B cell (primary cell): ENCODE measurements at places on chromosomes 12 and 14.
A peak's percentile ranks its signal among the peaks of the same experiment; 100 is the strongest.

- no peaks in the 10 kb centered on the region for H3K27me3 ChIP-seq
- DNase-seq, result peak; percentile 95
- peaks cover under 1% of the 10 kb centered on the region for H3K36me3 ChIP-seq
- H3K27ac ChIP-seq, result peak within 1 kb of the TSS; percentile 96
- peak within 1 kb of the TSS; percentile 72 for H3K4me3 ChIP-seq
- H3K4me1 ChIP-seq, result peaks cover 12% of the 10 kb centered on the region
Measured at GRCh38 chr12:102061560-102062418, at the start of gene WASHC3. TSS of gene WASHC3 (minus strand) at chr12:102061991. CDS start at chr12:102061962, 29 bp downstream.

DNA sequence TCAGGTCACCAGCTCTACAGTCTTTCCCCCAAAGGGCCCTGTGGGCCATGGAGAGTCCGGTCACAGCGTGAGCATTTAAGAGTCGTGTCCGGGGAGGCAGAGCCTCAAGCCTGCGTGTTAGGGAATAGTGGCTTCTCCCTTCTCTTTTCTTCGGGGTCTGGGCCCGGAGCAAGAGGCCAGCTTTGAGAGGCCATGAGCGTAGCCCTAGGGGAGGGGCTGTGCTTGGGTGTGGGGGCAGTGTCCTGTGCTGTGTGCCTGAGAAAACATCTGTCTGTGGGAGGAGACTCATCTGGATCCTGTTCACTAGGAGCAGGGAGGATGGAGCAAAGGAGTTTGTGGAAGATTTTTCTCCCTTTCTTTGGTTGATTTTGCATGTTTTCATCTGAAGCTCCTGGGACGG is 5.3 kb downstream of the LRP1-AS start:
- no peak for DNase-seq
- no peak overlapping the region for H3K27ac ChIP-seq
- H3K36me3 ChIP-seq, result no peaks in the 10 kb centered on the region
- no peak overlapping the region for H3K4me3 ChIP-seq
- H3K27me3 ChIP-seq, result no peaks in the 10 kb centered on the region
- no peaks in the 10 kb centered on the region for H3K4me1 ChIP-seq

- no peak for DNase-seq
- no peak overlapping the region for H3K27ac ChIP-seq
- H3K27me3 ChIP-seq, result no peaks in the 10 kb centered on the region
Measured at GRCh38 chr14:83251402-83251801, 1717.7 kb upstream of the SEL1L start.

DNA sequence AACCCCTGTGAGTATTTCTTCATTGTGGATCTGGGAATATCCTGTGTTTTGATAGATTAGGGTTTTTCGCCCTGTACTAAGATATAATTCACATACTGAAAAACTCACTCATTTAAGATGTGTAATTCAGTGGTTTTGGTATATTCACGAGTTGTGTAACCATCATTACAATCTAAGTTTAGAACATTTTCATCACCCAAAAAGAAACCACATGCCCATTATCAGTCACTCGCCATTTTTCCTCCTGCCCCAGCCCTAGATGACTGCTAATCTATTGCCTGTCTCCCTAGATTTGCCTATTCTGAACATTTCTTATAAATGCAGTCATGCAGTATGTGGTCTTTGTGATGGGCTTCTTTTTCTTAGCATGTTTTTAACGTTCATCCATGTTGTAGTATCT is 67.9 kb upstream of the ATF1 start:
- H3K4me3 ChIP-seq, result no peak overlapping the region
- H3K27ac ChIP-seq, result no peak overlapping the region
- no peak for DNase-seq
- H3K36me3 ChIP-seq, result peaks cover 10% of the 10 kb centered on the region

GRCh38 chr12:126847005-126847629 is 1419.9 kb upstream of the TMEM132C start:
- no peaks in the 10 kb centered on the region for H3K4me1 ChIP-seq
- no peak for DNase-seq
- H3K4me3 ChIP-seq, result no peak overlapping the region
- H3K27me3 ChIP-seq, result no peaks in the 10 kb centered on the region
- no peaks in the 10 kb centered on the region for H3K36me3 ChIP-seq

DNA sequence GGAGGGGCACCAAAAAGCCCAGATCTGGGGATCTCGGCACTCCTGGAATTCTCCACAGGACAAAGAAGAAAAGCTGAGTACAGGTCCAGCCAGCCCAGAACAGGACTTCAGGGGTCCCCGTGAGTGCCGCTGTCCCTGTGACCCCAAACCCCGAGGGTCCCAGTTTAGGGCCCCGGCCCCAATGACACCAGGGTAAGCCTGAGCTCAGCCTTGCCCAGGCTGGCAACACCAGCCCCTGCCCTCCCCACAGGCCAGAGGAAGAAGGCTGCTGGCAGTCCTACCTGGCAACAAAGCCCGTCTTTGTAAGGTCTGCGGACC is 1.8 kb downstream of the CDK2AP1 start:
- peak overlapping the region; percentile 34 for H3K4me3 ChIP-seq
- peaks cover 31% of the 10 kb centered on the region for H3K4me1 ChIP-seq
- no peaks in the 10 kb centered on the region for H3K36me3 ChIP-seq
- no peak overlapping the region for H3K27ac ChIP-seq
- peaks cover 6% of the 10 kb centered on the region for H3K27me3 ChIP-seq

DNA sequence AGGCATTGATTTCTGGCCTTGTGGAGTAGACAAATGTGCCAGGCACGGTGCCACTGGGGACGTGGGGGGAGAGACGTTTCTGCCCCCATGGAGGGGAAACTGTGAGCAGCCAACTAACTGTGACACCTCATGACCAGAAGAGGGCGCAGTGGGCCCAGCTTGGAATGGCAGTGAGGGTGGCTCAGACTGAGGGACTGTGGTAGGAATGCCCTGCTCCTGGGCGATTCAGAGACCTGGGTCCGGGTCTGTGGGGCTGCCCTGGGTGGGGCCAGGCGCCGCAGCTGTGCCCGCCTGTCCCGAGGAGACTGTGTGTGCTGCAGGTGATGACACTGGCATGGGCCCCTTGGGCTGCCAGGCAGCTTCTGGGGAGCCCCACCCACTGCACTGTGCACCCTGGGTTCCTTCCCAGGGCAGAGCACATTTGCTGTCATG is 60.6 kb downstream of the SLC25A47 start:
- H3K4me3 ChIP-seq, result no peak overlapping the region
- DNase-seq, result peak; percentile 71
- no peak overlapping the region for H3K27ac ChIP-seq
- H3K36me3 ChIP-seq, result peaks cover 3% of the 10 kb centered on the region
- peaks cover 2% of the 10 kb centered on the region for H3K4me1 ChIP-seq

GRCh38 chr12:104505095-104505818 is 48.5 kb downstream of the CHST11 start:
- DNase-seq, result peak; percentile 53
- no peak overlapping the region for H3K27ac ChIP-seq
- no peaks in the 10 kb centered on the region for H3K27me3 ChIP-seq

GRCh38 chr12:12350868-12351463 is 924 bp upstream of the MANSC1 start:
- no peak overlapping the region for H3K4me3 ChIP-seq
- no peaks in the 10 kb centered on the region for H3K27me3 ChIP-seq
- DNase-seq, result no peak

DNA sequence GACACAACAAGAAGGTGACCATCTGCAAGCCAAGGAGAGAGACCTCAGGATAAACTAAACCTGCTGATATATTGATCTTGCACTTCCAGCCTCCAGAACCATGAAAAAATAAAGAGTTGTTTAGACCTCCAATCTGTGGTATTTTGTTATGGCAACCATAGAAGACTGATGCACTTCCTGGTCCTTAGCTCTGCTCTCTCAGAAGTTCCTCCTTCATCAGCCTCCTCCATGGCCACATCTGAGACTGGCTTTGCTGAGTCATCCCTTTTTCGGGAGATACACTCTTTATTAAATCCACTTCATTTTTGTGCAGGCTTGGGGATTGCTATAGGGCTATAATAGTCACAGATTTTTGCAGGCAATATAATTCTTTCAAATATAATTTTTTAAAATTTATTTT is 89.6 kb upstream of the ATF7IP start:
- H3K27ac ChIP-seq, result peak overlapping the region; percentile 5
- H3K4me3 ChIP-seq, result no peak overlapping the region
- peaks cover 75% of the 10 kb centered on the region for H3K4me1 ChIP-seq
- H3K36me3 ChIP-seq, result no peaks in the 10 kb centered on the region

- peak; percentile 26 for DNase-seq
- no peak overlapping the region for H3K4me3 ChIP-seq
- no peaks in the 10 kb centered on the region for H3K27me3 ChIP-seq
- no peaks in the 10 kb centered on the region for H3K36me3 ChIP-seq
- no peak overlapping the region for H3K27ac ChIP-seq
Measured at GRCh38 chr12:12008931-12009611, 61.7 kb upstream of the BCL2L14 start.

DNA sequence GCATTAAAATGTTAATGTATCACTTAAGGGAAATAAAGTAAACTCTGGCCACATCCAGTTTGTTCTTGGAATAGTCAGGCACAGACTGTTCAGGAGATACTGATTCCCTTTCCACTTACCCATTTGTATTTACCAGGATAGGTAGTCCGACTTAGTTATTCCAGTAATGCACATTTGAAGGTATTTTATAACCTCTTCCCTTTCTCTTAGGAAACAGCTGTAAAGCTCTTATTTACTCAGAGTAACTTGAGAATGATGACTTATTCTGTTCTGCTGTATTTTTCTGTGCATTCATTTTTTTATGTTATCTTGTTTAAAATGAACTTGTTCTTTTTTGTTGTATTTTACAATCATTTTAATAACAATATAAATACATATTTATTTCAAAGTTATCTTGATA is 78.0 kb downstream of the METTL25 start:
- H3K4me3 ChIP-seq, result no peak overlapping the region
- no peak overlapping the region for H3K27ac ChIP-seq

DNA sequence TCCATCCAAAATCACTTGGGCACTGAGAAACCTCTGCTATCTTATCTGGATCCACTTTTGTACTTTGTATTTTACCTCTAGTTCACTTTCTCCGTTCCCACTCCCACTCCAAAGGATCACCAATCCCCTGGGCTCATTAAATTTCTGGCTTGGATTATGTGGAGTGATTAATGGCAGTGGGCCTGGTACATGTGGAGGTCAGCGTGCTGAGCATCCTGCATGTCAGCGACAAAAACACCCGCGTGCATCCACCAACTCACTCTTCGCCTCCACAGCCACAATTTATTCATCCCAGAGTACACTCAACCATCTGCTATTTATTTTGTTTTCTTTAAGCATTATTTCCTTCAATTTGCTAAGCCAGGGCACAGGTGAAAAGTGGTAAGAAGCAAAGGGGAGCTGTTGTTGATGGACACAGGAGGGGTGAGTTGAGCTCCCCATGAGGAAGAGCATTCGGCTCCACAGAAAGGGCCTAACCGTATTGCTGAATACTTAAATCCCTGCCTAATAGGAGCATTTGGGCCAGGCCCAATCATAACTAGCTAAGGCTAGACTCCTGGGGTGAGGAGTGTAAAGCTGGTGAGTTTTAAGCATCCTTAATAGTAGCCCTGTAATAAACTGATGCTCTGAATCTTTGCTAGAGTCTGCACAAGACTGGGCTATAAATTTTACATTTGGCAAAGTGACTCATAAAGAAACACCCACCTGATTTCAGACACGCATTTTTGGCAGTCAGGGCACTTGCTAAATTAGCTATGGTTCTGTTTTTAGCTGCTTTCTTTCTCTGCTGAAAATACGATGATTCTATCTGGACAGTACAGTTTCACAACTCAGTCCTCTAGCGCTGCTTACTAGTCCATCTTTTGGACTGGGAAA is 137.8 kb downstream of the SLC25A21 start:
- H3K27me3 ChIP-seq, result no peaks in the 10 kb centered on the region
- no peaks in the 10 kb centered on the region for H3K4me1 ChIP-seq
- no peak overlapping the region for H3K27ac ChIP-seq

DNA sequence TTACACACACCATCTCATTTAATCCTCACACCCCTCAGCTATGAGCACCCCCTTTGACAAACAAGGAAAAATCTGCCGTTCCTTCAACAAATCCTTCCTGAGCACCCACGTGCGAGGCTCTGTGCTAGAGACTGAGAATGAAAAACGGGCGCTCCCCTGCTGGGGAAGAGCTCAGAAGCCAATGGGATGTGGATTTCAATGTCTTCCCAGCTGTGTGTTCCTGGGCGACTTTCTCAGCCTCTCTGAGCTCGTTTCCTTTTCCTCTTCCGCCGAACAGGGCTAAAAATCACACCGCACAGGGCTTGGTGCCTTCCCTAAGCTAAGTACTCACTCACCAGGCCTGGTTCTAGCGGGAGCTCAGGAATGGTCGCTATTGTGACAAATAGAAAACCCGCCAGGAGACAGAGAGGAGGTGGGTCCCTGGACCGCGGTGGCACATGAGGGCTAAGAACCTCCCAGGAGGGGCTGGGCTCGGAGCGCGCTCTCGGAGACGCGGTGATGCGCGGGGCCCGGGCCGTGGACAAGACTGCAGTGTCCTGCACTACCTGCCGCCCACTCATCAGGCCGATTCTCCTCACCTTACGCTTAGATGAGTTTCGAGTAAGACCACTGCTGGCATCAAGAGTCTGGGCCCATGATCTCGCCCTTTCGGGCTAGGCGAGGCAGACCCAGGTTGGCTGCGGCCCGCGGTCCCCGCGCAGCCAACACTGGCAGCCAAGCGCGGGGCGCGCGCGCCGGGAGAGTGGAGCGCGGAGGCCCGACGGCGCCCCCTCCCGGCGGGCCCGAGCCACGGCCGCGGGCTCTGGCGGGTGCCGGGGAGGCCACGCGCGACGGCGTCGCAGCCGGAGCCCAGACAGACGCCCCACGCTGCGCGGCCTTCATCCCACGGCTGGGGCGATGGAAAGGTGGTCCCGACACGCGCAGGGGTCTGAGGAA is 17.0 kb downstream of the ZDHHC22 start:
- H3K36me3 ChIP-seq, result no peaks in the 10 kb centered on the region
- H3K27me3 ChIP-seq, result no peaks in the 10 kb centered on the region
- H3K4me1 ChIP-seq, result peaks cover 54% of the 10 kb centered on the region
- peak overlapping the region; percentile 73 for H3K4me3 ChIP-seq
- peak overlapping the region; percentile 93 for H3K27ac ChIP-seq
- DNase-seq, result peak; percentile 89

GRCh38 chr12:101551362-101552114 is 43.2 kb upstream of the MYBPC1 start:
- DNase-seq, result no peak
- H3K36me3 ChIP-seq, result no peaks in the 10 kb centered on the region
- peaks cover 4% of the 10 kb centered on the region for H3K27me3 ChIP-seq
- H3K4me3 ChIP-seq, result no peak overlapping the region
- no peak overlapping the region for H3K27ac ChIP-seq
- no peaks in the 10 kb centered on the region for H3K4me1 ChIP-seq

DNA sequence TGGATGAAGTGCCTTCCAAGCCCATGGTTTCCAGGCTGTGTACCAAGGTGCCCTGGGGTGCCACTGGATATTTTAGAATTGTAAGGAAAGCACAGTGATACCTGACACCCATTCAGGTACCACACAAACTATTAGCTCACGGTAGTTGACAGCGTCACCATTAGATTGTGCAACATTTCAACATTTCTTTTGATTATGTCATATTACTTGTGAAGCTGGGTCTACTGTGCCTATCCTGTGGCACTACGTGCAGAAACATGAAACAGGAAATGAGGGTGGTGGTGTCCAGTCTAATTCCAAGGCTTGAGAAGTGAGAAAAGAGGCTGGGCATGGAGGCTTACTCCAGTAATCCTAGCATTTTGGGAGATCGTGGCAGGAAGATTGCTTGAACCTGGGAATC is 75.5 kb upstream of the CPM start:
- peaks cover 3% of the 10 kb centered on the region for H3K27me3 ChIP-seq
- no peak overlapping the region for H3K4me3 ChIP-seq
- no peak overlapping the region for H3K27ac ChIP-seq
- no peak for DNase-seq
- no peaks in the 10 kb centered on the region for H3K36me3 ChIP-seq
